ENCODE measurements at places on chromosomes 7 and 10. TPM values are rescaled to one million over a fixed set of nuclear protein-coding genes. Genes with fewer than 3 reads are reported as not detected.

The EGR2 gene
- 1.2 TPM for polyA plus RNA-seq

DNA sequence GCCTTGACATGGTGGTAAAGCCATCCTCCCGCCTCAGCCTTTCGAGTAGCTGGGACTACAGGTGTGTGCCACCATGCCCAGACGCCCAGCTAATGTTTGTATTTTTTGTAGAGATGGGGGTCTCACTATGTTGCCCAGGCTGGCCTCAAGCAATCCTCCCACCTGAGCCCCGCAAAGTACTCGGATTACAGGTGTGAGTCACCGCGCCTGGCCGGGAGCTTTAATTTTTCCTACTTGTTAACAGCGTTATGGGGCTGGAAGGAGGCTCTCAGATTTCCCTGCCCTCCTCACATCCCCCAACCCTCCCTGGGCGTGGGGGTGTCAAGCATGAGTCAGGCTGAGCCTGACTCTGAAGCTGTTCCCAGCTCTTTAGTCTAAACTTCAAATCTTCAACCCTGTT lies 8.3 kb downstream of the ALKBH4 start:
- H3K4me1 ChIP-seq = peaks cover 5% of the 10 kb centered on the region
- peaks cover 26% of the 10 kb centered on the region for H3K36me3 ChIP-seq
- no peak for DNase-seq

GRCh38 chr7:26705567-26705966 lies 158.8 kb downstream of the SKAP2 start:
- H3K4me1 ChIP-seq = peaks cover 20% of the 10 kb centered on the region
- H3K27ac ChIP-seq = no peak overlapping the region
- H3K36me3 ChIP-seq = no peaks in the 10 kb centered on the region
- no peak overlapping the region for H3K4me3 ChIP-seq
- no peaks in the 10 kb centered on the region for H3K27me3 ChIP-seq

The RPS24 gene
- polyA plus RNA-seq = 7,888 TPM

- peaks cover 90% of the 10 kb centered on the region for H3K4me1 ChIP-seq
- no peaks in the 10 kb centered on the region for H3K27me3 ChIP-seq
- H3K36me3 ChIP-seq = no peaks in the 10 kb centered on the region
- no peak for DNase-seq
- no peak overlapping the region for H3K27ac ChIP-seq
Measured at GRCh38 chr7:99139036-99139435, 4.9 kb downstream of the SMURF1 start.

The WEE2 gene
- not detected for polyA plus RNA-seq

DNA sequence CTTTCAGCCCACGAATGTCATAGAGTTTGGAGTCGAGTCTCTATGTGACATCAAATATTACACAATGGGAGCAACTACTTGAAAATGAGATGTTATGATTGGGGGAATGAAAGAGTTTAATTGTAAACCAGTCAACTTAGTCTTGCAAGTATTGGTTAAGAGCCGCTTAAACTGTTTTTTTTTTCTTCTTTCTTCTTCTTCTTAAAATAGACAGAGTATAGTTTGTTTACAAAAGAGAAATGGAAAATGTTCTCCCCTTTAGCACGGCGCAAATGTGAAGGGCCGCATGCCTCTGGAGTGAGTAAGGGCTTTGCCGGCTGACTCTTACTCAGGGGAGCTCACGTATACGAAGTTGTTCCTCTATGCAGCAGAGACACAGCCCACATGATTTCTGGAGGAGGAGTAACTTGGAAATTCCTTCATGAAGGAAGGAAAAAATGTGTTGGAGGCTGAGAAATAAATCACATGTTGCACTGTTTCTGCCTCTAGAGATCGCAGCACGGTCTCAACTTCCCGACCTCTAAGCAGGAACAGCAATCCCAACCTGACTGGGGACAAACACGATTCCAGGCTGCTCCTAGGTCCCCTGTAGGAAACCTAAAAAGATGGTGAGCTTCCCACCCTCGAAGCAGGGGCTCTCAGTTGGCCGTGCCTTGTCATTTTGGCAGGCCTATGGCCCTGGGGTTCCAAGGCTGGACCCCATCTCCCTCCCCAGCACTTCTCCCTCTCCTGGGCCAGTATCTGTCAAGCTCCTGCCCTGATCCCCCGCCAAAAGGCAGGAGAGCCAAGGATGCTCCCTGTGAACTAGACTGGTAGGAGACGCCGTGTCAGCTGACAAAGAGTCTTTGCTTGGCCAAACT lies 44.8 kb downstream of the MYOF start:
- peak; percentile 67 for DNase-seq
- H3K27ac ChIP-seq = peak overlapping the region; percentile 85
- H3K36me3 ChIP-seq = no peaks in the 10 kb centered on the region
- H3K4me3 ChIP-seq = no peak overlapping the region
- H3K27me3 ChIP-seq = no peaks in the 10 kb centered on the region

The ZNF775 gene
- 2.4 TPM for polyA plus RNA-seq

- peak overlapping the region; percentile 40 for H3K27ac ChIP-seq
- H3K27me3 ChIP-seq = no peaks in the 10 kb centered on the region
- peaks cover 14% of the 10 kb centered on the region for H3K4me1 ChIP-seq
Measured at GRCh38 chr7:159198016-159198724, 53.5 kb upstream of the VIPR2 start.

DNA sequence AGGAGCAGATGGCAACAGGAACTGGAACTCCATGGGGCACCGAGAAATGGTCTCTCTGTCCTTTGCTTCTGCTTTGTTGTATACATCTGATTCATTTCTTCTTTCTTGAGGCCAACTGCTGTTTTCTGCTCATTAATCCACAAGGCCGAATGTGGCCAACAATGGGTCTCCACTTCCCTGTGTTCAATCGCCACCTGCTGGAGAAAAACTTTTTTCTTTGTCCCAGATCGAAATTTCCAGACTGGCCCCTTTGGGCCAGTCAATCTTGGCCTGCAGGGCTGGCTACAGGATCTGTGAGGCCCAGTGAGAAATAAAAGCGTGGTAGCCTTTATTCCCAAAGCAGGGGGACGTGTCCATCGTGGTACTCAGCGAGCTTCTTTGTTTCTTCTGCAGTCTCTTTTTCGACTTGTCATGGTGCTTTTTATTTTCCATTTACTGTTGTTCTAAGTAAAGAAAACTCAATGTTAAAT lies 58.8 kb downstream of the PARP12 start:
- H3K36me3 ChIP-seq = no peaks in the 10 kb centered on the region
- H3K27ac ChIP-seq = no peak overlapping the region
- no peak overlapping the region for H3K4me3 ChIP-seq
- no peaks in the 10 kb centered on the region for H3K4me1 ChIP-seq
- no peaks in the 10 kb centered on the region for H3K27me3 ChIP-seq
- DNase-seq = peak; percentile 68

GRCh38 chr7:2499719-2500430 lies 19.7 kb upstream of the LFNG start:
- no peaks in the 10 kb centered on the region for H3K4me1 ChIP-seq
- no peak overlapping the region for H3K4me3 ChIP-seq
- DNase-seq = no peak
- no peaks in the 10 kb centered on the region for H3K36me3 ChIP-seq

DNA sequence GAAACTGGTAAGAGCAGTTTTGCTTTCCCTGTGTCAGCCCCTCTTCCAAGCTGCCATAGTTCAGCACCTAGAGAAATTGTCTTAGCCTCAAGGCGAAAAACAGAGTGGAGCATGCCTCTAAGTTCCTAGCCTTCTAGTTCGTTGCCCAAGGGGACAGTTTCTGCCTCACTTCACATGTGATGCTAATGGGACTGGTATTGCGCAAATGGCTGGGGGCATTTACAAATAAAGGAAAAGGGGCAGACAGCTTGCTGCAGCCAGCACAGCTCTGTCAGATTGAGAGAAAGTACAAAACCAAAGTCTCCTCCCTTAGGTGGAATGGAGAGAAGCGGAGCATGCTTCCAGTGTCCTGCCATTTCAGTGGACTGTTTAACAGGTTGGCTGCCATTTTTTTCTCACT lies 567.7 kb downstream of the ETV1 start:
- DNase-seq = no peak
- H3K4me3 ChIP-seq = no peak overlapping the region
- no peaks in the 10 kb centered on the region for H3K36me3 ChIP-seq
- H3K27ac ChIP-seq = no peak overlapping the region

DNA sequence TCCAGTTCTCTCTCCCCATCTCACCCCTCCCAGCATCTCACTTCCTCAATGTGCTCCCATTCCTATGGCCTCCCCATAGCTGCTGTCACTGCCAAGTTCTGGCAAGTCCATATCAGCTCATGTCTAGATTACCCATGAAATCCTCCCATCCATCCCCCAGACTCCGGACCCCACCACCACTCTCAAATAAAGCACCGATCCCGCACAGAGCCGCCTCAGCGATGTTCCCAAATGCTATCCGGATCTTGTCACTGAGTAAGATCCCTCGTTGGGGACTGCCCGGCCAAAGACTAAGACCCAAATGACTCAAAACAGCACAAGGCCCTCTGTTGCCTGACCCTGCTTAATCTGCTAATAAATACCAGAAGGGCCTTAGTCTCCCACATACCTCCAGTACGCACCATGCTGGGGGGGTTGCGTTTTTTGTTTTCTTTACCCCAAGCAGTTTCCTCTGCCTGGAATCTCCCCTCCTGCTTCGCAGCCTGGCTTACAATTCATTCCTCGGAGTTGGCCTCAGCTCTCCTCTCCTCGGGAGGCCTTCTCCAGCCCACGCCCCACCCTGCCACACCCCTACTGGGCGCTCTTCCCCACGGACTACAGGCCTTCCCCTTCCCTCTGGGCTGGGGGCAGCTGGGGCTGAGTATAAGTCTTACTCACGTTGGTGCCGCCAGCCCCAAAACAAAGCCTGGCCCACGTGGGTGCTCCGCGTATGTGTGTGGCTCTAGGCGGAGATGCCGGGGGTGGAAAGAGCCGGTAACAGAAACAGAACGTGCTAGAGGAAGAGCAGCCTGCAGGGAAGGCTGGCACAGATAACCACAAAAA lies 1.8 kb upstream of the DUSP5 start:
- H3K27ac ChIP-seq = no peak overlapping the region
- H3K4me3 ChIP-seq = peak overlapping the region; percentile 60
- peak; percentile 29 for DNase-seq
- H3K27me3 ChIP-seq = peaks cover 7% of the 10 kb centered on the region
- peaks cover 31% of the 10 kb centered on the region for H3K4me1 ChIP-seq

- H3K4me3 ChIP-seq = no peak overlapping the region
- no peaks in the 10 kb centered on the region for H3K27me3 ChIP-seq
- no peak overlapping the region for H3K27ac ChIP-seq
- no peaks in the 10 kb centered on the region for H3K36me3 ChIP-seq
- DNase-seq = no peak
- H3K4me1 ChIP-seq = no peaks in the 10 kb centered on the region
Measured at GRCh38 chr7:22751341-22751740, 24.3 kb downstream of the IL6 start.

DNA sequence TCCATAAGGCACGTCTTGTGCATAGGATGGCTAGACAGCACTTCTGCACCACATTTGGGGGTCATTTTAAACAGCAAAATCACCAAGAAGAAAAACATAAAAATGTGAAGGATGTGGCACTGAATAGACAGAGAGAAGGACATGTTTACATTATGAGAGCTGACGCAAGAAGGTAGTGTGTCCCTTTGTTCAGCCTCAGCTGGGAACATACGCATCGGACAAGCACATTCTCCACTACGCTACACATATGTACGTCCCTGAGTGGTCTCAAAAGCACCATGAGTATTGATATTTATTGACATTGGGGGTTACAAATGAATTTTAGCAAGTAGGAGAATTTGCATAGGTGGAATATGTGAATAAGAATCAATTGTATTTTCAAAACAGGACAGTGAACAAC lies 20.2 kb downstream of the DDC start:
- no peak for DNase-seq
- H3K27me3 ChIP-seq = no peaks in the 10 kb centered on the region
- H3K4me3 ChIP-seq = no peak overlapping the region
- no peaks in the 10 kb centered on the region for H3K4me1 ChIP-seq
- H3K36me3 ChIP-seq = no peaks in the 10 kb centered on the region

Measured in stomach (tissue), 19 donors.